ENCODE measurements at places on chromosomes 7 and 10.

DNA sequence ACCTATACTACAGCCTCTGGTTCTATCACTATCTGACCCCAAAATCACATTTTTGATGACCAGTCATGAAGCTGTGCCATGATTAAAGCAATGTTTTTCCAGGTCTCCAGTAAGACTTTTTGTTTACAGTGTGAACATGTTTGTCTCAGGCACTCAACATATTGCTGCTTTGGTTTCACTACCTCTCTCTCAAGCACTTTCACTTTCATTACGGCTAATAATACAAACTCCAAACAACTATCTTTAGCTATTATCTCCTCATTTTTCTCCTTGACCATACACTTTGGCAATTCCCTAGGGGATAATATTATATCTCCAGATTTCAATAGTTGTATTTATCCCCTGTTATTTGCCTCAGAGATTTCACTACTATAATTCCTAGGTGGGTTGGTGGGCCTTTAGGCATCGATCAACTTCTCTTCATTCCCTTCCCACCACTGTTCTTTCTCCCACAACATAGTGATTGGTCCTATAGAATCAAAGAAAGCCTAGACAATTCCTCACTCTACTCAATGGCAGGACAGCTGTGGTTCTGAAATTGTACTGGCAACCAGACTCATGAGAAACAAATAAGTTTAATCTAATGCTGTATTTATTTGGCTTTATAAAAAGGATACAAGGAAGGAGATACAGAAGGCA, 261.4 kb upstream of the ZWINT start:
- DNase-seq: no peak

DNA sequence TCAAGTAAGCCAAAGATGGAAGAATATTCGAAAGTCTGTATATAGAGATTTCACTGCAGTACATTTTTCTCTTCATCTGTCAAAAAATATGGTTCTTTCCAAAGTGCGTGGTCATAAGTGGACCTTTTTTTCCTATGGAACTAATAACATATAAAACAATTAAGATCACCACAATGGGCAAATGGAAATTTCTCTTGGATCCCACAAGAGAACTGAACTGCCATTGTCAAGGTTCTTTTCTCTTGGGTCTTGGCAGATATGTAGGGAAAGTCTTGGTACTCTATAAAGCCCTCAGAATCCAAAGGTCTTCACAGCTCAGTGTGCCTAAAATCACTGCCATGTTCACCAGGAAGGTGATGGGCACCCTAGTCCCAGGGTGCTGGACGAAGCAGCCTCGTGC, at the start of gene OR6B1:
Gene OR6B1 (plus strand): TSS at position 301 of the 400 bp plus-strand sequence. CDS start 3,677 bp downstream, outside the sequence.
- DNase-seq: no peak

DNA sequence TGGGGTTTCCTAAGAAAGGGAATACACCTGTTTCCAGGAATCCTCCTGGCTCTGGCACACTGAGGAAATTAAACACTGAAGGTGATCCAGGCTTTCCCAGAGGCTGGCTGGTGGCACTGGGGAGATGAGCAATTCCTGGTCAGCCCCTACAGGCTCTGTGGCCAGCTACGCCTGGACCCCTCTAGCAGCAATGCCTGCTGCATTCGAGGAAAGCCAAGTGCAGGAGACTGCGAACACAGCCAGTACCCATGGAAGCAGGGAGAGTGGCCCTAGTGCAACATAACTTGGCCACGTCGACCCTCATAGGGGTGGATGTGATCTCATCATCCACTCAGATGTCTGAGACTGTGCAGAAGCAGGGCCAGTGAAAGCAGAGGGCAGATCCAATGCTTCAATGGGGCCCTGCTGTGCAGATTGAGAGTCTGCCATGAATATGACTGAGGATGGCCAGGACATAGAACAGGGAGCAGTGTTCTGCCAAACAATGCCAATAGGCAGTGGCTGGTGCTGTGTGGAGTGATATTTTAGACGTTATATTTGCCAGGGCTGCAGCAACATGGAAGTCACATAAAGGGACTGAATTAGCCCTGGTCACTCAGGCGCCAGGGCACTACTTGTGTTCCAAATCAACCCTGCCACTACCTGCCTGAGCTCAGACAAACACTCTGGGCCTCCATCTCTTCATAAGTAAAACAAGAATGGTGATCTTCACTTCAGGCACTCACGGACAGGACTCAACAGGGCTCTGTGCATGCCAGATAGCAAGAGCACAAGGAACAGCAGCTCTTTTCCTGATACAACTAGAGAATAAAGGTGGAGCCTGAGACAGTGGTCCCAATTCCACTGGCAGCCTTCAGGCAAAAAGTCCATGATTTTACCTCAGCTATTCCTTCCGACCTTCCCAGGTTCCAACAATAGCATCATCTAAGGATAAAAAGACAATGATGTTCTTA, 2.4 kb downstream of the ZNF488 start:
- DNase-seq: no peak

GRCh38 chr10:71349406-71349805, 30.3 kb downstream of the SLC29A3 start:
- no peak for DNase-seq

GRCh38 chr10:56231436-56231835, 129.6 kb downstream of the ZWINT start:
- DNase-seq: no peak

- no peak for DNase-seq
These were observed 37.5 kb upstream of the SUN1 start for GRCh38 chr7:794671-795329.

- no peak for DNase-seq
These were observed 17.6 kb upstream of the DDIT4 start for GRCh38 chr10:72255977-72256729.

- peak; percentile 9 for DNase-seq
These were observed 103.6 kb downstream of the MKLN1 start for GRCh38 chr7:131431289-131431688.

DNA sequence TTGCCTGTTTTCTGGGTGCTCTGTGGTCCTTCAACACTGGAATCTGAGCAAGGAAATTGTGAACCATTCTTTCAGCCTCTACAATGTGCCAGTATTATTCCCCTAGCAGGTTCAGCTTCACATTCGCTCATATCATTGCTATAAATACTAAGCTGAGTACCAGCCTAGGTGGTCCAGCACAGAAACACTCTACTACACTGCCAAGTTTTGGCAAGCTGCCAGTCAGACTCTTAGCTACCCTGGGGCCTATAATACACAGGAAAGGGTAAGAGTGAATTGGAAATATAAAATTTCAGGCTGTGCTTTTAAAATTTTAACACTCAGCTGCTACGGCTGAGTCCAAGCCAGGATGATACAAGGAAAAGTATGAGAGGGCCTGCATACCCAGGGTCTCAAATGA, 49.9 kb upstream of the PPP1R3A start:
- no peak for DNase-seq

DNA sequence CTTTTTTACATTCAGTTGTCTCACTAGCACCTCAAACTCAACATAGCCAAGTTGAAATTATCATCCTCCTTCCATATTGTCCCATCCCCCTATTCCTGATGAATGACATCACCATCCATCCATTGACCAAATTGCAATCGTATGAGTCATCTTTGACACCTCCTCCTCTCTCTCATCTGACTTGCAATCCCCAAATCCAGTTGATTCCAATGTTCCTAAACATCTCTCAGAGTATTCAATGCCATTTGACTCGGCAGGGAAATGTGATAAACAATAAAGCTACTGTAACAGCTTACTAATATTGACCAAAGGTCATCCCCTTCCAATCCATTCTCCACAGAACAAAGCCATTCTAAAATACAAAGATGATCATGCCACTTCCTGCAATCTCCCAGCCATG, 1047.8 kb downstream of the NRG3 start:
- no peak for DNase-seq

- no peak for DNase-seq
These were observed 257.2 kb downstream of the KIAA1217 start for GRCh38 chr10:24465891-24466818.

GRCh38 chr7:127539116-127539515, 46.3 kb downstream of the GCC1 start:
- no peak for DNase-seq

DNA sequence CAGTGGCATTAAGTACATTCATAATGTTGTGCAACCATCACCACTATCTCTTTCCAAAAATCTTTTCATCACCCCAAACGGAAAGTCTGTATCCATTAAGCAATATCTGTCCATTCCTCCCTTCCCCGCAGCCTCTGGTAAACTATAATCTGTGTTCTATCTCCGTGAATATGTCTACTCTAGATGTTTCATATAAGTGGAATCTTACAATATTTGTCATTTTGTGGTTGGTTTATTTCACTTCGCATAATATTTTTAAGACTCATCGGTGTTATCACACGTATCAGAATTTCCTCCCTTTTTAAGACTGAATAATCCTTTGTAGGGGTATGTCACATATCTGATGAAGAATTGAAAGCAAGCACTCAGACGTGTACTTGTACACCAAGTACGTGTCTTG, 86.0 kb upstream of the FGFR2 start:
- DNase-seq: no peak

- no peak for DNase-seq
These were observed 29.3 kb downstream of the HSPA12A start for GRCh38 chr10:116712989-116713543.

DNA sequence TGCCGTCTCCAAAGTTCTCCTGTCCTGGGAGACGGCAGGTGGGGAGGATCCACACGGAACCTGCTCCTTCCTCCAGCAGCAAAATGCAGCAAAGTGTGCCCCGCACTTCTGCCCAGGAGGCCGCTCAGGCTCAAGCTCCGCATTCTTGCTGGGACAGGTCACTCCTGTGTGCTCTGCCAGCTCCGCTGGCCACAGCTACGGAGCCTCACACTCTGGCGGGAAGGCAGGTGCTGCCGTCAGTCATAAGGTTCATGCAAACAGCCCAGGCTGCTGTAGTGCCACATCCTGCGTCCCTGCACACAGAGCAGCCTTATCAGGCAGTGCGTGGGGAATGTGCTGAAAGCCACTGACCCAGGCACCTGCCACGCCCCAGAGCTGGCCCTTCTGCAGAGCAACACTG, 22.4 kb downstream of the ADGRA1 start:
- DNase-seq: no peak

DNA sequence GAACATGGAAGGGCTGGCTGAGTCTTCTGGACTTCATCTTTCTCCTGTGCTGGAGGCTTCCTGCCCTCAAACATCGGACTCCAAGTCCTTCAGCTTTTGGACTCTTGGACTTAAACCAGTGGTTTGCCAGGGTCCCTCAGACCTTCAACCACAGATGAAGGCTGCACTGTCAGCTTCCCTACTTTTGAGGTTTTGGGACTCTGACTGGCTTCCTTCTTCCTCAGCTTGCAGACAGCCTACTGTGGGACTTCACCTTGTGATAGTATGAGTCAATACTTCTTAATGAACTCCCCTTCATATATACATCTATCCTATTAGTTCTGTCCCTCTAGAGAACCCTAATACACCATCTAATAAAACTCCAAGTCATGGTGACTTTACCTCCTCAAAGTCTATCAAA, 4.0 kb upstream of the CLEC5A start:
- DNase-seq: no peak

DNA sequence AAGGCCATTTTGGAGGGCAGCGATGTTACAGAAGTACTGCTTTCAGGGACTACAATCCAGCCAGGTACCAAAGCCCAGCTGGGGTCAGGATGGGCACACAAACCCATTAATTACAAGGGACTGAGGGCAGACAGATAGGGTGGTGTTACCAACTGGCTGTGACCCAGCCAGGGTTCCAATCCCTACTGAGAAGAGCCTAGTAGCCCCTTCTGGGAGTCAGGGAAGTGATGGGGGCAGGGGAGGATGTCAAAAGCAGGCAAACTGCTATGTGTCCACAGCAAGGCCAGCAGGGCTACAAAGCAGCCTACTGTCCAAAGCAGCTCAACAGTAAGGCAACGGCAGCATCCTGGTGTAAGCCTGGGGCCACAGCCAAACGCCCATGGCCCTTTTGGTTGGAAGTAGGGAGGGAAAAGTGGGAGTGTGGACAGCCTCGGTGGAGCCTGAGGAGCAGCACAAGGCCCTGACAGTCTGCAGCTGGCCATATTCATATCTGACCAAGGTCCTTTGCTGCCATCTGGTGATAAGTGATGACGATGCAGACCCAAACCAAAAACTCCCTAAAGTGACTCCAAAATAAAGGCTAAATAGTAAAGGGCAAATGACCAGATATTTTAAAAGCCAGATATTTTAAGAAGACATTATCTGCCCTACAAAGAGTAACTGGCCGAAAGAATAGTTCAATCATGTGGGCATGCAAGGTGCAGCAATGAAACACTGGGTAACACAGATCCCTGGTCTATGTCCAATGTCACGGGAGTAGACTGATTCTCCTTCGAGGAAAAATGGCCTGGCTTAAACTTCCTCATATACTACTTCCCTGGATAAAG, 56.9 kb downstream of the XPNPEP1 start:
- no peak for DNase-seq

GRCh38 chr10:114654822-114655575, 3.1 kb downstream of the ABLIM1 start:
- DNase-seq: no peak

- no peak for DNase-seq
These were observed 64.9 kb downstream of the STEAP1B start for GRCh38 chr7:22435105-22435504.

DNA sequence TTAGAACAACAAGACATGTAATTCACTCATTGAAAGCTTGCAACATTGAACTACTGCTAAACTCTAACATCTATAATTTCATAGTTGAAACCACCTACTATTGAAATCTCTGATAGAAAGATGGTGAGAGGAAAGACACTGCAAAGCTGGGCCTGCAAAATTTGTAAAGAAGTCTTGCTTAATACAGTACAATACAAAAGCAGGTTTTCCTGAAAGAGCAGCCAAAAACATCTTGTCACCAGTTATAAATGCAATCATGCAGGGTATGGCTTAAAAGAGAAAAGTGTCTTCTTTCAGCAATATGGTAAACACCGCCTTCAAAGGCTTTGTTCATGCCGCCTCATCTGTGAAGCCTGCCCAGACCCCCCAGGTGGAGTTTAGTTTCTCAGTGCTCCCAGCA, 109.2 kb downstream of the ANK3 start:
- DNase-seq: peak; percentile 27

DNA sequence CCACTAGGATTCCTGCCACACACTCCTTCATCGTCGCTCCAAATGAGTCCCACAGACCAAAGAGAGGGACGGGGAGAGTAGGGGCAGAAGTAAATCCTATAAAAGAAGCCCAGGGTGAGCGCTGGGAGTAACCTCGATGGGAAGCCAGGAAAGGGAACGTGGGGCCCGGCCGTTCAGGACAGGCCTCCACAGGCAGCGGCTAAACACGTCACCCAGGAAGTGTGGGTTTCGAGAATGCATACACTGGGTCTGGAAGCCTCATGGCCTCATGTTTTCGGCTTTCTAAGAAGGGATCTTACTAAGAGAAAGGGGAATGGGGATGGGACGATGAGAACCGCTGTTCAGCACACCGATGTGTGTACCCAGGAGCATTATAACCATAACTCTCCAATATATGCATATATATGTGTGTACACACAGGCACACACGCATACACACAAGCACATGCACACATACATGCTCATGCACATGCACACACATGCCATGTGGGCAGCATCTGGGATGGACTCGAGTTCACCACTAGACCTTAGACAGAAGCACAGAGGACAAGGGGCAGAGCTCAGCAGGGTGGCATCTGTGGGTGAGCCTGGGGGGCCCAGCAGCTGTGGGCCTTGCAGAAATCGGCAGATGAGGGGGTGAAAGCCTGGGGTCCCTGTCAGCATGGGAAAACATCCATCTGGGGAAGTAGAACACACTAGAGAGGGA, 14.8 kb upstream of the CNPY1 start:
- no peak for DNase-seq
